ENCODE measurements at places on chromosomes 11 and 22.

GRCh38 chr11:2097998-2098690 lies 41.0 kb downstream of the IGF2 start:
- no peak overlapping the region for H3K4me3 ChIP-seq
- peaks cover 4% of the 10 kb centered on the region for H3K4me1 ChIP-seq
- H3K27ac ChIP-seq, result no peak overlapping the region
- H3K36me3 ChIP-seq, result no peaks in the 10 kb centered on the region
- peaks cover 9% of the 10 kb centered on the region for H3K27me3 ChIP-seq

- no peak overlapping the region for H3K27ac ChIP-seq
- no peak for DNase-seq
- H3K4me3 ChIP-seq, result no peak overlapping the region
- H3K36me3 ChIP-seq, result no peaks in the 10 kb centered on the region
- H3K4me1 ChIP-seq, result no peaks in the 10 kb centered on the region
Observed at GRCh38 chr11:126039485-126040271, 23.0 kb downstream of the CDON start.

GRCh38 chr22:30863081-30863833 lies 105.3 kb downstream of the MORC2 start:
- no peaks in the 10 kb centered on the region for H3K27me3 ChIP-seq
- no peak for DNase-seq
- H3K4me3 ChIP-seq, result no peak overlapping the region

DNA sequence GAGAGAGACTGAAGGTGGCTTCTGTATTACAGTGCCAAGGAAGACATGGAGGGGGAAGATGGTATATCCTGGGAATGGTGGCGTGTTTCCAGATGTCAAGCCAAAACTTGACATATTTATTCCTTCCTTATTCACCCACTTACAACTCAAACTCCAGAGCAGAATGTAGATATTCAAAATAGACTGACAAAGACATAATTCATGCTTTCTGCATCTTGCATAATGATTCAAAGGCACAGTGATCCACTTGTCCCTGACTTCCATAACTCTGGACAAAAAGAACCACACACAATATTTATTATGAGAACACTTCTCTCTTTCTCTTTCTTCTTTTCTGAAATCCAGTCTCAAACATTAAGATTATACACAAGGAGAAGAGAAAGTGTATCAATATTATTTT lies 48.9 kb downstream of the SLC17A6 start:
- no peak overlapping the region for H3K27ac ChIP-seq
- DNase-seq, result no peak
- H3K27me3 ChIP-seq, result peaks cover 1% of the 10 kb centered on the region
- no peak overlapping the region for H3K4me3 ChIP-seq
- no peaks in the 10 kb centered on the region for H3K4me1 ChIP-seq

DNA sequence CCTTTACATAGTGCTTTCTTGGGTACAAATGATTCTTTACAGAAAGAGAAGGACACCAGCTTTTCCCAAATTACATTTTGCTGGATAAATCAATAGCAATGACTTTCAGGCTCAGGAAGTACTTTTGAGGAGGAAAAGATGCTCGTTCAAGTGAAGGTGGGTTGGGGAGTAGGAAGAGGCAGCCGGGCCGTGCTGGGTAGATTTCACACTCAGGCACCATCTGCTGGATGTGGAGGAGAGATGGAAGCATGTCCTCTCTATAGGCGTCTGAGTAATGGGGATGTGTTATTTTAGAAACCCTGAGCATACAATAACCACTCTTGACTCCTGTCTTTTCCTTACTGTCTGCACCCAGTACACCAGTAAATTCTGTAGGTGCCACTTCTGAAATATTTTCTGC lies 152.3 kb upstream of the LARGE1 start:
- H3K4me3 ChIP-seq, result no peak overlapping the region
- no peaks in the 10 kb centered on the region for H3K4me1 ChIP-seq
- H3K36me3 ChIP-seq, result no peaks in the 10 kb centered on the region
- no peak overlapping the region for H3K27ac ChIP-seq
- H3K27me3 ChIP-seq, result no peaks in the 10 kb centered on the region
